ENCODE measurements at places on chromosomes 2 and 18.

DNA sequence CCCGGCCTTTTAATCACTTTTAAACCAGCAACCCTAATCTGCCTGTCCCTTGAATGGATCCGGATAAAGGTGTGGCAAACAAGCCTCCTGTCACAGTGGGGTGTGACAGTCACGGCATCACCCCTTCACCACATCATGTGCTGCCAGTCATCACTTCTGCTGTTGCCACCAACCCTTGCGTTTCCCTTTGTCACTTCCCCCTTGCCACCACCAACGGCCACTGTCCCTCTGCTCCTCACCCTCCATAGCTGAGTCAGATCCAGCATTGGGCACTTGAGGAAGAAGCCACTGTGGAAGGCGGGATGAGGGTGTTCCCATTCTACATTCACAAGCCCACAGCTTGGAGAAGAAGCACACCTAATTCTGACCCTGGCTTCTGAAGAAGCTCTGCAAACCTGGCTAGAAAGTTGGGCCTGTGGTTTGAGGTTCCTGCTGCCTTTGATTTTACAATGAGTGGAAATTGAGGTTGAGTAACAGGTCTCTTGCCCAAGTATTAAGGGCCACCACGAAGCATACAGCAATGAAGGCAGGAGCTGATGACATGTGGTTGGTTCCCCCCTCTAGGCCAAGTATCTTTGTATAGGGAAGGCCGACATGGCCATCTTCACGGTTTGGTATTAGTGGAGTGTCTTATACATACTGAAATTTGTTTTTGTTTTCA, 22.9 kb upstream of the DARS1 start:
- DNase-seq = no peak

DNA sequence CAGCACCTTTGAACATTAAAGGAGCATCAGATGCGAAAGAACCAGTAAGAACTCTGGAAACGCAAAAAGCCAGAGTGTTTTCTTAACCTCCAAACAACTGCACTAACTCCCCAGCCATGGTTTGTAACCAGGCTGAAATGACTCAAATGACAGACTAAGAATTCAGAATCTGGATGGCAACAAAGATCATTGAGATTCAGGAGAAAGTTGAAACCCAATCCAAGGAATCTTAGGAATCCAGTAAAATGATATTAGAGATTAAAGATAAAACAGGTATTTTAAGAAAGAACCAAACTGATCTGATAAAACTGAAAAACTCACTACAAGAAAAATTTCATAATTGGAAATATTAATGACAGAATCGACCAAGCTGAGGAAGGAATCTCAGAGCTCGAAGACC, 116.7 kb downstream of the PTRHD1 start:
- no peak for DNase-seq

- DNase-seq = no peak
These were observed 318 bp upstream of the CDC42EP3 start for GRCh38 chr2:37671816-37672103.

GRCh38 chr2:133053541-133053940, 383.5 kb upstream of the LYPD1 start:
- DNase-seq = no peak

GRCh38 chr18:38961880-38962279, 1396.3 kb upstream of the CELF4 start:
- no peak for DNase-seq

GRCh38 chr2:127649684-127650040, 3.7 kb downstream of the GPR17 start:
- DNase-seq = no peak

GRCh38 chr18:13461469-13461868, 242.9 kb downstream of the LDLRAD4 start:
- no peak for DNase-seq

GRCh38 chr2:222722327-222722946, 51.0 kb downstream of the MOGAT1 start:
- peak; percentile 58 for DNase-seq
